ENCODE measurements at places on chromosomes 16 and 17.

GRCh38 chr17:1144162-1144561 lies 35.6 kb downstream of the ABR start:
- DNase-seq = no peak

GRCh38 chr17:56834380-56835263 lies 671 bp downstream of the DGKE start:
- DNase-seq = peak; percentile 27

DNA sequence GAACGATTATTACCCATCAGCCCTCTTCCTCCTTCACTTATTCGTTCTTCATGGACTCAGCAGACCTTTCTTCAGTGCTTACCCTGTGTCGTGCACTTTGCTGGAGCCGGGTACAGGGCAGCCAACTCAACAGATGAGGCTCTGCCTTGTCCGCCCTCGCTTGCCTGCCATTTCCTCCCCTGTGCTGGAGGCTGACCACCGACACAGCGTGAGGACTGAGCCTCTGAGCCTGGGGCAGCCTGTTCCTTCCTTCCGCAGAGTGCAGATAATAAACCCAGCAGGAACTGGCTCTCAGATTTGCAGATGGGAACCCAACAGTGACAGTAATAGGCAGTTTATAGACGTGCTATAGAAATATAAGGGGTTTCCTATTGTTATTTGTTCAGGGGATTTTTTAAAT lies 7.0 kb upstream of the SLC39A11 start:
- DNase-seq = no peak

DNA sequence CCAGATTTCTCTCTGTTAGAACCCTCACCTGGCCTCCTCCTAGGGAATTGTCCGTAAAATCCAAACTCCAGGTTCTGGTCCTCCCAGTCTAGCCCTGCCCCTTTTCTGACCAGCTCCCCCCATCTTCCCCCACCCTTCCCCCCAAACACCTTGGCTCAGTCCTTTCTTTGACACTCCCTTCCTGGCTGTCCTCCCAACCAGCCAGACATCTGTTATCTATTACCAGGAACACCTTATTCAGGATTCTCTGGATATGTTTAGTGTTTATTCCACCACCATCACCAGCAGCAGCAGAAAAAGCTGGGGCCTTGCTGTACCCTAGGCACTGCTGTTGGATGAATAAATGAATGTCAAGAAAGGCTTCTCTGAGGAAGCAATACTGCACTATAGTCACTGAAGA lies 4.0 kb upstream of the CMTM3 start:
- DNase-seq = no peak

DNA sequence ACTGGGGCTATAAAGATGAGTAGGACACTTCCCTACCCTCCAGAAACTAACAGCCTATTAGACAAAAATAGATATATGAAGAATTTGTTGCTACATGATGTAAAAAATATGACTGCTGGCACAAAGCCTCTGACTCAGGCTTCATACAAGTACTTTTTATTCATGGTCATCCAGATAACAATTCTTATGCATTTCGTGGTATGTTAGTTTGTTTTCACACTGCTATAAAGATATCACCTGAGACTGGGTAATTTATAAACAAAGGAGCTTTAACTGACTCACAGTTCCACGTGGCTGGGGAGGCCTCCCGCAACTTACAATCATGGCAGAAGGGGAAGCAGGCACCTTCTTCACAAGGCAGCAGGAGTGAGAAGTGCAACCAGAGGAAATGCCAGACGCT lies 112.5 kb upstream of the HLF start:
- peak; percentile 20 for DNase-seq

DNA sequence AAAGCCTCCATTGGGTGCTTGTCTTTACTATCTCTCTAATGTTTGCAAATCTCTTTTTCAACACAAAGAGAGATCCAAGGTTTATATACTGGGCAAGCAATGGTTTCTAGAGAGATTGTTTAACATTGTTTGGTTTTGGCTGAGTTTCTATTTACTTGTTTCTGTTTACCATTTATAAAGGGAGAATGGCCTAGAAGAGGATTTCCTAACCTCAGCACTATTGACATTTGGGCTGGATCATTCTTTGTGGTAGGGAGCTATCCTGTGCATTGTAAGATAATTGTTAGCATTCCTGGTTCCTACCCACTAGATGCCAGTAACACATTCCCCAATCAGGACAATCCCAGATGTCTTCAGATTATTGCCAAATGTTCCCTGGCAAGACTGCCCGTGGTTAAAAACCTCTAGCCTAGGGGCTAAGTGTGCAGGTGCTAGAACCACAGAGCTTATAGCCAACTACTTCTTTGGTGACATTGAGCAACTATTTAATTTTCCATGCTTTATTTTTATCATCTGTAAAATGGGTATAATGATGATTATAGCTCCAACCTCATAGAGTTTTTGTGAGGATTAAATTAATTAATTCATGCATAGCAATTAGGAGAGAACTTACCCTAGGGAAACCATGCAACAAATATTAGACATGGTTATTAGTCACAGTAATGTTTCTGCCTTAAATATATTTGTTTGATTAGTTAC lies 413.9 kb upstream of the MAF start:
- no peak for DNase-seq

DNA sequence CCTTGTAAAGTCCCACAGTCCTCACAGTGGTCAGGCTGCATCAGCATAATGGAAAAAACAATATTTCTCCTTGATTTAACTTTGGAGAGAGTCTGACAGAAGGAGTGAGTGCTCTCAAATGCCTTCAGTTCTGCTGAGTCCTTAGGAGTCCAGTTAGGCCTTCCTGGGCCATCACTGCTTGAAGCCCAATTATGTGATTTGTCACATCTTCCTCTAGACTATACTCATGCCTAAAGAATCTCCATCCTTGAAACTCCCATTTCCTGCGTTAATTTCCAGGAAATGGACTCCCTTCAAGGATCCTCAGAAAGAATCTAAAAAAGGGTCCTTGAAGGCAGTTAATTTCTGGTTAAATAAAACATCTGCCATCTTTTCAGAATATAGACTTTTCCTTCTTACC lies 52.8 kb downstream of the SLFN5 start:
- DNase-seq = no peak

GRCh38 chr17:82486231-82487094 lies 27.9 kb downstream of the NARF start:
- no peak for DNase-seq

DNA sequence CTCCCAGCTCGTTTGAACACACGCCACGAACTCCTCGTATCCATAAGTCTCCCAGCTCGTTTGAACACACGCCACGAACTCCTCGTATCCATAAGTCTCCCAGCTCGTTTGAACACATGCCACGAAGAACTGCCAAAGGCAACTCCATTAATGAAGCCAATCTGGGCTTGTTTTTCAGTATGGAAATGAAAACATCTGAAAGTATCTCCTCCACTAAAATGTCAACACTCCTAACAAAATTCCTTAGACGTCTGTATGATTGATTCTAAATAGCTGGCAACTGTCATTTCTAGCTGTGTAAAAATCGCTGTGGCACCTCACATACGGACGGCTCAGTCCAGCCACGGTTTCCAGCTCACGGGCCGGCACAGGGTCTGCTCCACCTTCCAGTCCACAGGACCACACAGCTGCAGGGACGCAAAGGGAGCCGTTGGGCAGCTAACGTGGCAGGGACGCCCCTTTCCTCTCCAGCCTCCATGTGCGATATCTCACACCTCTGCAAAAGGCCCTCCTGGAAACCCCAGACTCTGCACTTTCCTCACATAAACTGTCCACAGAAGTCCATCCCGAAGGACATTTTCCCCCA lies 67.1 kb upstream of the METRNL start:
- no peak for DNase-seq

GRCh38 chr16:57185446-57185944 lies 344 bp downstream of the PSME3IP1 start:
- DNase-seq = peak; percentile 66

- no peak for DNase-seq
Measured at GRCh38 chr16:71700831-71701230, 23.7 kb downstream of the PHLPP2 start.

DNA sequence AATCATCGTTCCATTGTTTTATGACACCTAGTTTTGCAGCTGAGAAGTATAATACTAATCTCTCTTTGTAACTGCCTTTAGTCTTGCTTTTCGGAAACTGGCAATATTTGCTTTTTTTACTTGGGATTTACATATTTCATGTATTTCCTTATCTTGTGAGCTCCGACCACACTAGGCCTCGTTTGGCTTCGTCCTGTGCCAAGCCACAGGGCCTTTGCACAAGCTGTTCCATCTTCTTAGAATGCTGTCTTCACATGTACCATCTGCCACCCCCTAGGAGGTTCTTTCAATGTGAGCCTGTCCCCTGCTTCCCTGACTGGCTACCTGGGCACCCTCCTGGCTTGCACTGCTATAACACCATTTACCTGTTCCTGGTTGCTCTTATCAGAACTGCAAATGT lies 77.2 kb downstream of the SHISA6 start:
- no peak for DNase-seq

- no peak for DNase-seq
Measured at GRCh38 chr16:51106535-51106934, 44.5 kb downstream of the SALL1 start.

GRCh38 chr17:50107790-50108414 lies 12.8 kb downstream of the PDK2 start:
- peak; percentile 47 for DNase-seq

GRCh38 chr16:69465083-69465721 lies 40.8 kb downstream of the CYB5B start:
- peak; percentile 78 for DNase-seq

- no peak for DNase-seq
Measured at GRCh38 chr17:79214940-79215604, 140.4 kb downstream of the ENGASE start.

GRCh38 chr16:4647644-4647980 lies 23.0 kb downstream of the MGRN1 start:
- DNase-seq = no peak
